T-cell (primary cell): ENCODE measurements at places on chromosomes 5 and 9. TPM values are rescaled to one million over a fixed set of nuclear protein-coding genes. Genes with fewer than 3 reads are reported as not detected.

Gene TRIM41
- total RNA-seq, result 37.3 TPM

Gene PCDHA13
- not detected for total RNA-seq

GRCh38 chr9:21708856-21709255 is 93.6 kb upstream of the MTAP start:
- H3K27me3 ChIP-seq, result no peaks in the 10 kb centered on the region
- no peaks in the 10 kb centered on the region for H3K36me3 ChIP-seq
- no peak overlapping the region for H3K27ac ChIP-seq
- no peak for DNase-seq
- no peaks in the 10 kb centered on the region for H3K4me1 ChIP-seq
- no peak overlapping the region for H3K4me3 ChIP-seq

GRCh38 chr5:68484307-68485068 is 268.9 kb downstream of the PIK3R1 start:
- no peak overlapping the region for H3K27ac ChIP-seq
- no peak overlapping the region for H3K4me3 ChIP-seq
- no peaks in the 10 kb centered on the region for H3K36me3 ChIP-seq
- no peaks in the 10 kb centered on the region for H3K27me3 ChIP-seq

Gene CTNND2
- 0.22 TPM for total RNA-seq

DNA sequence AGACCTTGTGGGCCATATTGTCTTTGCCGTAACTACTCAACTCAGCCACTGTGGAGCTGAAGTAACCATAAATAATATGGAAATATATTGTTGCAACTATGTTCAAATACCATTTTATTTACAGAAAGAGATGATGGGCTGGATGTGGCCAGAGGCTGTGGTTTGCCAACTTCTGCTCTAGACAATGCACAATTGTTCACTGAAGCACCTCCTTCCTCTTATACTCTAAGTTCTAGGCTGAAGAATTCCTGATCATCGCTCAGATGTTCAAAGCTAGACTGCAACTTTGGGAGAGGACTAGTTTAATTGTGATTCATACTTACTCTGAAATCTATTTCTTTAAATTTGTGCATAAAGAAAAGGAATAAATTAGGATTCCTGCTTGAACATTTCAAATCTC is 245.0 kb downstream of the TAF11L14 start:
- no peaks in the 10 kb centered on the region for H3K36me3 ChIP-seq
- no peaks in the 10 kb centered on the region for H3K4me1 ChIP-seq
- no peak overlapping the region for H3K27ac ChIP-seq
- H3K4me3 ChIP-seq, result no peak overlapping the region

- no peak overlapping the region for H3K27ac ChIP-seq
- H3K27me3 ChIP-seq, result peaks cover 8% of the 10 kb centered on the region
- H3K4me3 ChIP-seq, result no peak overlapping the region
- H3K36me3 ChIP-seq, result no peaks in the 10 kb centered on the region
- no peak for DNase-seq
Measured at GRCh38 chr5:160158087-160158486, 38.8 kb upstream of the PWWP2A start.

DNA sequence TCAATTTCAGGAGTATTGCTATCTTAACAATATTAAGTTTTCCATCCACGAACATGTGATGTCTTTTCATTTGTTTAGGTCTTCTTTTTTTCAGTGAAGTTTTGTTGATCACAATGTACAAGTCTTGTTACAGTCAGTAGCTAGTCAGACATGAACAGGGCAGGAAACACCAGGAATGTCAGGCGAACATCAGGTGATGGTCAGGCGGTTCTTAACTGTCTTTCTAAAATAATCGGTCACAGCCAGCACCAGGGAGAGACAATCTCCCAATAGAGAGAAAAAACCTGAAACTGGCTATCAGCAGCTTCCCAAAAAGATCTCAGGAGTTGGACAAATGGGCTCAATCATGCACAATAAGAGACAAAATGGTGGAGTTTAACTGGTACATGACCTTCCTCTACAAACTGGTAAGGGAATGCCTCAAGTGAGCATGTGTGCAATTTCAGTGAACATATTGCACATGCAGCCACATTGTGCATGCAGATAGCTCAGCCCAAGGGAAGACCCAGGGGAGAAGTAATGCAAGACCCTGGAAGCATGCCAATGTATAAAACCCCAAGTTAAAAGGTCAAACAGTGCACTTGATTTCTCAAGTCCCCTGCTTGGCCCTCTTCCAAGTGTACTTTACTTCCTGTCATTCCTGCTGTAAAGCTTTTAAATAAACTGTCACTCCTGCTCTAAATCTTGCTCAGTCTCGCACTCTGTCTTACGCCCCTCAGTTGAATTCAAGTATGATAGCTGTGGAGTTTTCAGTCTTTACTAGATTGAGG is 176.1 kb upstream of the RASEF start:
- H3K4me1 ChIP-seq, result no peaks in the 10 kb centered on the region
- no peak for DNase-seq
- H3K27me3 ChIP-seq, result no peaks in the 10 kb centered on the region
- H3K36me3 ChIP-seq, result no peaks in the 10 kb centered on the region

DNA sequence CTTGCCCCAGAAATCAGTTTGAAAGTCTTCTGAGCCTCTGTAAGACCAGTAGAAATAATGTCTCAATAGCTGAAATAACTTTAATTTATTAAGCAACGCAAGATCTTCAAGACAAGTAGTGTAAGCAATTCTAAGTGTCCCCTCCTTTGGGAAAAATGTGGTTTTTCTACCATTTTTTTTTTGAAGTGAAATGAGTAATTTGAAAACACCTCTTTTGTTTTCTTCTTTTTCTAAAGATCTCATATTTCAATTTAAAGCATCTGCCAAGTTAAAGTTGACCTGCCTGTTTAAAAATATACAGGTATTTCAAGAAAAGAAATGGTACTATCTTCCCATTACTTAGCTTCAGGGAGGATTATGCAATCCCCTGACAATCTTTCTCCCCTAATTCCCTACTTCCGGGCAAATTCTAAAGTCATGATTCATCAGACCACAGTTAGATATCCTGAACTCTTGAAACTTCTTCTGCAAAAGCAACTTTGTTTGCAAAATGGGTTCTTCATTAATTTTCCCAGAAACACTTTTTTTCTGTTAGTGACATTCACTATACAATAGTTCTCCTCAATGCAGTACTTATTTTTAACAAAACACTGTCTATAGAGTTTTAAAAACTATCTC is 7.8 kb upstream of the ANXA1 start:
- H3K4me3 ChIP-seq, result no peak overlapping the region
- H3K27me3 ChIP-seq, result no peaks in the 10 kb centered on the region
- DNase-seq, result no peak
- H3K4me1 ChIP-seq, result peaks cover under 1% of the 10 kb centered on the region
- H3K36me3 ChIP-seq, result no peaks in the 10 kb centered on the region

Gene IGIP
- 5.0 TPM for total RNA-seq

Gene SEPTIN8
- 10.5 TPM for total RNA-seq

DNA sequence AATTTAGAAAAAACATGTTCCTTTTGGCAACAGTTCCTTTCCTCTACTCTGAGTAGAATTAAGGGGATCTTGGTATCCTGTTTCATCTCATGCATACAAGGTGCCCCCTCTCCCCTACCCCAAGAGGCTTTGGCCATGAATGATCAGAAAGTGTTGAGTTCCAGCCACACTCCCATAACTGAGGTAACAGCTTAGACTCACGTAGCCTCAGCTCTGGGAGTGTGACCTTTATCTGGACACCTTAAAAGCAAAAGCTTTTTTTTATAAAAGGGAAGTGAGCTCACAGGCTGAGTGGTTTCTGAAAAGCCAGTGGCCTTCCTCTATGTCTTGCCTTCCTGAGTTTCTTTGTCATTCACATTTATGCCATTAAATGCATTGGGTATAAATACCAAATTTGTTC is 900 bp upstream of the HAVCR2 start:
- peaks cover 15% of the 10 kb centered on the region for H3K4me1 ChIP-seq
- no peak for DNase-seq
- H3K27me3 ChIP-seq, result no peaks in the 10 kb centered on the region
- H3K36me3 ChIP-seq, result no peaks in the 10 kb centered on the region
- H3K4me3 ChIP-seq, result peak overlapping the region; percentile 57

DNA sequence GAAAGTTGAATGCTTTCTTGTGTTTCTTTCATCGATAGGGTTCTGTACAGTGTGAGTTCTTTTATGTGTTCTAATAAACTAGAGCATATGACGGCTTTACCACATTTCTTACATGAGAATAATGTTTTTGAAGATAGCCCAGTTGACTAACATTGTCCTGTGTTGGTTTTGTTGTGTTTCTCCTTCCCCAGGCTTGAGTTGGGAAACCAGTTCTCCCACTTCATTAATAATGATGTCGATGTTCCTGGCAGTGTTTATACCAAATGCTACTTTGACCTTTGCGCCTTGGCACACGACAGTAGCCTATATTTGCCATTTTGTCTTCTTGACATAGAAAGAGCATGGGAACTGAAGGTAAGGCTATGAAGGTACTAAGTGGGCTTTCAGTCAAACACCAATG is 14.4 kb upstream of the ZNF782 start:
- DNase-seq, result no peak
- no peak overlapping the region for H3K27ac ChIP-seq
- no peak overlapping the region for H3K4me3 ChIP-seq
- H3K27me3 ChIP-seq, result peaks cover 9% of the 10 kb centered on the region
- no peaks in the 10 kb centered on the region for H3K4me1 ChIP-seq

GRCh38 chr9:20152151-20152725 is 363.4 kb upstream of the SLC24A2 start:
- no peaks in the 10 kb centered on the region for H3K27me3 ChIP-seq
- no peaks in the 10 kb centered on the region for H3K36me3 ChIP-seq
- H3K4me3 ChIP-seq, result no peak overlapping the region
- no peak overlapping the region for H3K27ac ChIP-seq

GRCh38 chr9:36878986-36879982 is 154.8 kb downstream of the PAX5 start:
- no peaks in the 10 kb centered on the region for H3K27me3 ChIP-seq
- no peak overlapping the region for H3K4me3 ChIP-seq
- H3K36me3 ChIP-seq, result no peaks in the 10 kb centered on the region
- no peak overlapping the region for H3K27ac ChIP-seq
- no peaks in the 10 kb centered on the region for H3K4me1 ChIP-seq

- H3K36me3 ChIP-seq, result no peaks in the 10 kb centered on the region
- H3K4me3 ChIP-seq, result no peak within 1 kb of the TSS
- H3K27me3 ChIP-seq, result peaks cover 70% of the 10 kb centered on the region
- peaks cover 30% of the 10 kb centered on the region for H3K4me1 ChIP-seq
Measured at GRCh38 chr5:321230-321725, at the start of gene AHRR. Gene AHRR (plus strand): TSS chr5:321714. CDS start chr5:343903, 22,189 bp downstream.

DNA sequence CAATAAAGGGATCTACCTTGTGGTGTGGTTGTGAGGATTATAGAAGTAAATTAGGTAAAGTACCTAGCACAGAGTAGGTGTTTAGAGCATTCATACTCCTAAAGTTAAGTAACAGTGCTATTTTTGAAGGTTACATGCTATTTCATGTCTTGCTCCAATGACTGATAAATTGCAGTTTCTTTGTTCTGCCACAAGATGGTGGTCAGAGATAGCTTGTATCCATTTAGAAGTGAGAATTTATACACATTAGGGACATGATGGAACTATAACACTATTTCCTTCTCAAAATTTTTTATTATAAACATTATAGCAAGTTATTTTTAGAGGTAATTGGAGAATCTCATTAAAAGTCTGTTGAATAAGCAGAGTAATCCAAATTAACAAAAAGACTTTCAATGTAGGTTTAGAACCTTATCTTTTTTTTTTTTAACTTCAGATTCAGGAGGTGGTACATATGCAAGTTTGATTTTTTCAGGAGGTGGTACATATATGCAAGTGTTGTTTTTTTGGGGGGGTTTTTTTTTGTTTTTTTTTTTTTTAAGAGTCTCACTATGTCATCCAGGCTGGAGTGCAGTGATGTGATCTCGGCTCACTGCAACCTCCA is 17.1 kb downstream of the MTREX start:
- no peaks in the 10 kb centered on the region for H3K27me3 ChIP-seq
- no peak overlapping the region for H3K27ac ChIP-seq
- H3K36me3 ChIP-seq, result no peaks in the 10 kb centered on the region
- no peaks in the 10 kb centered on the region for H3K4me1 ChIP-seq

Gene OR1B1
- total RNA-seq, result not detected

Gene ZBED3
- total RNA-seq, result 2.9 TPM

DNA sequence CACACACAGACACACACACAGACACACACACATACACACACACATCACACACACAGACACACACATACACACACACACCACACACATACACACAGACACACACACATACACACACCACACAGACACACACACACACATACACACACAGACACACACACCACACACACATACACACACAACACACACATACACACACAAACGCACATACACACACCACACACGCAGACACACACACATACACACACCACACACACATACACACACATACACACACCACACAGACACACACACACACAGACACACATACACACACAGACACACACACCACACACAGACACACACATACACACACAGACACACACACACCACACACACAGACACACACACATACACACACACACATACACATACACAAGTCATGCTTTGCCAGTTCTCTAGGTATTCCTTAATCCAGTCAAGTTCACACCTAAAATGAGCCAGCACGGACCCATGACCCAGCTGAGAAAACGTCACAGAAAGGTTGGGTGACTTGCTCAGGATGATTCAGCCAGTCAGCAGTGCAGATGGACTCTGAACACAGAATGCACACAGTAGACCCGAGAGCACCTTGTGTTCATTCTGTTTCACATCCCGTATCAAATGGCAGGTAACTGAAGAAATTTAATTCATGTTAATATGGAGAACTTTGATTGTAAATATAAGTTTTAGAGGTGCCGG is 746.4 kb downstream of the MTRR start:
- no peak overlapping the region for H3K27ac ChIP-seq
- no peaks in the 10 kb centered on the region for H3K27me3 ChIP-seq
- no peak overlapping the region for H3K4me3 ChIP-seq
- H3K36me3 ChIP-seq, result no peaks in the 10 kb centered on the region
- no peak for DNase-seq

Gene RLN2
- total RNA-seq, result 4.5 TPM

DNA sequence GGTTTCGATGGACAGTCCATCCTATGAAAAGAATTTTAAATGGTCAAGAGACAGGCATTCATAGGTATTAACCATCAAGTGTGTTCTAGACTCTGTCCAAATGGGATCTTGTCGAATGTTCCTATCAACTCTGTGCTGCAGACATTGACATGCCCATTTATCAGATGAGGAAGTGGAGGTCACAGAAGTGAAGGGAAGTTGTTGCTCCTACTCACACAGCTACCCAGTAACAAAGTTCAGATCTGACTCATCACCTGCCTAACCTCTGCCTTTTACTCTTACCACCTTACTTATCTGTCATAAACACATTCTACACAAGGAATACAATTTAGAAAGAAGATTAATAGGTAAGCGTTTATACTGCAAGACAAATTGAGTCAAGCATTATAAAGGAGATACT is 426.2 kb upstream of the BRINP1 start:
- no peaks in the 10 kb centered on the region for H3K4me1 ChIP-seq
- no peak for DNase-seq
- H3K36me3 ChIP-seq, result no peaks in the 10 kb centered on the region
- H3K27me3 ChIP-seq, result no peaks in the 10 kb centered on the region
- H3K4me3 ChIP-seq, result no peak overlapping the region
- no peak overlapping the region for H3K27ac ChIP-seq

DNA sequence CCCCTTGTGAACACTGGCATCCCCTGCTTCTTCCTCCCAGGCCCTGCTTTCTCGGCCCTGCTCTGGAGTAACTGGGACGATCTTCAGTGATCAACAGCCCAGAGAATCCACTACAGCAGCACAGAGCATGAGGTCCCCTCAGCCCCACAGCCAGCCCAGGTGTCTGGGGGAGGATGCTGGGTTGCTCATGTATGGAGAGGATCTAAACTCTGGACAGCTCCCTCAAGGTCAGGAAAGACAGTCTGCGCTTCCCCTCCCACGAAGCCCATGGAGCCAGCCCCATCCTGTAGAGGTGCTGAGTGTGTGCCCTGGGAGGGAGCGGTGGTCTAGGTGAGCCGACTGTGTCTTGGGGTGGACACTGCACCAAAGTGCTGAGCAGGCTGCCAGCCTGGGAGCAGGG is 190.2 kb downstream of the GABBR2 start:
- no peak overlapping the region for H3K4me3 ChIP-seq
- DNase-seq, result no peak
- no peaks in the 10 kb centered on the region for H3K4me1 ChIP-seq
- H3K27ac ChIP-seq, result no peak overlapping the region
- peaks cover 2% of the 10 kb centered on the region for H3K27me3 ChIP-seq
- no peaks in the 10 kb centered on the region for H3K36me3 ChIP-seq
